Mucosa of descending colon (tissue), 3 donors: ENCODE measurements at places on chromosomes 1 and 21. TPM values are rescaled to one million over a fixed set of nuclear protein-coding genes. Genes with fewer than 3 reads are reported as not detected.

DNA sequence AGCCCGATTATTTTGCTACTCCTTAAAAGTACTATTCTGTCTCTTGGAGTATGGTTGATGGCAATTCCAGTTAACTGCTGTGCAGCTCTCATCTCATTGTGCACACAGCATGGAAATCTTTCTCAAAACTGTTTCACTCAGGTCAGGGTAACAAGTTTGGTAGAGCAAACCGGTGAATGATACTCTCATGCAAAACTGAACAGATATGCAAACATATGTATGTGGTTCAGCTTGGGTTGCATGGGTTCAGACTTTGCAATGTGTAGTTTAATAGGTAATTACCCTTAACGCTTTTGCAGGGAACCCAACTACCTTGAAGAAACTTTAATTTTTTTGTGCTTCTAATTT is 2.2 kb downstream of the GADD45A start:
- DNase-seq = no peak

GRCh38 chr1:230379462-230379861 is 46.7 kb downstream of the PGBD5 start:
- no peak for DNase-seq

- no peak for DNase-seq
Observed at GRCh38 chr1:182608845-182609610, 4.8 kb upstream of the RGS16 start.

GRCh38 chr1:208917723-208918122 is 665.8 kb upstream of the CAMK1G start:
- no peak for DNase-seq

DNA sequence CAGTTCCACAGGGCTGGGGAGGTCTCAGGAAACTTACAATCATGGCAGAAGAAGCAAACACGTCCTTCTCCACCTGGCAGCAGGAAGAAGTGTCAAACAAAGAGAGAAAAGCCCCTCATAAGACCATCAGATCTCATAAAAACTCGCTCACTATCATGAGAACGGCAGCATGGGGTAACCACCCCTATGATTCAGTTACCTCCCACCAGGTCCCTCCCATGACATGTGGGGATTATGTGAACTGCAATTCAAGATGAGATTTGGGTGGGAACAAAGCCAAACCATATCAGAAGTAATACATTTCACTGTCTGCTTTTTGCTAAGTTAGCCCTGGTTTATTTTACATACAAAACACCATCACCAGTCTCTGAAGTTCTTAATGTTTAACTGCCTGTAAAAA is 68.5 kb downstream of the RBM11 start:
- DNase-seq = no peak

GRCh38 chr1:219686171-219686570 is 73.3 kb upstream of the ZC3H11B start:
- DNase-seq = no peak

DNA sequence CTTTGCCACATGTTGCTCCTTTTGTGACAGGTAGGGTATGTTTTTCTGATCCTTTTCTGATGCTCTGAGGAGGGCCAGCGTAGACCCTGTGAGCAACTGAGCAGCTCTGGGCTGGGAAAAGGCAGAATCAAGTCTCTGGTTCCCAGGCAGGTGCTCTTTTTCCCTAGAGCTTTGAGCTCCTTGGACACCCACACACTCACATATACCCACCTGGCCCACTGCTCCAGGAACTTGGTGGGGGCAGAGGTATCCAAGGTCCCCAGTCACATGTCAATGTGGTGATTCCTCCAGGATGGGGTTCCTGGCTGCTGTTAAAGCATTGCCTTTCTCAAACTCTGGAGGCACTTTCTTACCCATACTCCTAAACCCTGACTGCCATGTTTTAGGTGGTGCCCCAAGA is 5.4 kb downstream of the CD2 start:
- DNase-seq = no peak

GRCh38 chr1:71193153-71193552 is 112.3 kb upstream of the ZRANB2 start:
- peak; percentile 11 for DNase-seq

DNA sequence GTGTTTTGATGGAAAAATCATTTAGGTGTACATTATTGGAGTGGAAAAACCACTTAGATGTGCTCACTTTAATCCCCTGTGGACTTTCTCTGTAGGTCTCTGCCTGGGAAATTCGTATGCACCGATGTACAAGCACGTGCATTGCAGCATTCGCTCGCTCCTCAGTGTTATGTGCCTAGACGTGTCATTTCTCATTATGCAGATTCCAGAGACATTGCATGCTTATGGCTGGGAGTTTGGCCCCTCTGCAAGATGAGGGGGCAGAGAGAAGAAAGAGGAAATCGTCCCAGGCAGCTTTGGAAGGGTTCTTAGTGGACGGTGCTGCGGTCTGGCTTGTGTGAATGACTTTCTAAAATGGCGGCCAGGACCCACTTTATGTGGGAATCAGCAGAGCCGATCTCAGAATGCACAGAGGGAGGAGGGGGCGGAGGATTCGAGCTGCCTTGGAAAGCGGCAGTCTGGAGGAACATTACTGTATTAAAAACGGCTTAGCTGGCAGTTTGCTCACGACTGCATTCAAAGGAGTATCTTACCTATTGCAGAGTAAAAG is 2.3 kb downstream of the SPEN start:
- peak; percentile 59 for DNase-seq

DNA sequence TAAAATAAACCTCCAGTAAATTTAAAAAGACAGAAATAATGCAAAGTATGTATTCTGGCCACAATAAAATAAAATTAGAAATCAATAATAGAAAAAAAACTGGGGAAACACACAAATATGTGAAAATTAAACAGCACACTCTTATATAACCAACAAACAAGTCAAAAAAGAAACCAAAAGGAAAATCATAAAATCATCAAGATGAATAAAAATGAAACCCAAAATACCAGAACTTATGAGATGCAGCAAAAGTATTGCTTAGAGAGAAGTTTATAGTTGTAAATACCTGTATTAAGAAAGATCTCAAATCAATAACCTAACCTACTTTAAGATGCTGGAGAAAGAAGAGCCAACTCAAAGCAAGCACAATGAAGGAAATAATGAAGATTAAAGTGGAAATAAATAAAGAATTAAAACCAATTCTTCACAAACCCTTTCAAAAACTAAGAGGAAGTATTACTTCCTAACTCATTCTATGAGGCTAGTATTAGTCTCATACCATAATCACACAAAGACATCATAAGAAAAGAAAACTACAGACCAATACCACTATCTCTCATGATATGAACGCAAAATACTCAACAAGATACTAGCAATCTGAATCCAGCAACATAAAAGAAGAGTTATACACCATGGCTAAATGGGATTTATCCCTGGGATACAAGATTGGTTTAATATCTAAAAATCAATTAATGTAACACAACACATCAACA is 6.4 kb upstream of the KRTAP10-3 start:
- DNase-seq = no peak

Gene ANGPTL7
- not detected for total RNA-seq

Gene PCBP3
- 4.5 TPM for total RNA-seq

Gene S100A7
- total RNA-seq = not detected

Gene DNALI1
- 9.1 TPM for total RNA-seq

Gene EPHA2
- total RNA-seq = 43.5 TPM

Gene NUDC
- 43.1 TPM for total RNA-seq

Gene RXRG
- 1.1 TPM for total RNA-seq

Gene PIP5K1A
- total RNA-seq = 38.4 TPM
